CD4-positive, alpha-beta T cell treated with Interleukin-12 subunit alpha and Interleukin-12 subunit beta, for 1 hour (primary cell): ENCODE measurements at places on chromosomes 7 and 10.

GRCh38 chr10:26437637-26438461, at the start of gene APBB1IP:
APBB1IP (plus strand) TSS chr10:26438341; CDS start chr10:26492327, 53,986 bp downstream.
- peak; percentile 56 for DNase-seq

- DNase-seq, result no peak
These were observed 8.9 kb upstream of the LBX1 start for GRCh38 chr10:101237982-101238731.

DNA sequence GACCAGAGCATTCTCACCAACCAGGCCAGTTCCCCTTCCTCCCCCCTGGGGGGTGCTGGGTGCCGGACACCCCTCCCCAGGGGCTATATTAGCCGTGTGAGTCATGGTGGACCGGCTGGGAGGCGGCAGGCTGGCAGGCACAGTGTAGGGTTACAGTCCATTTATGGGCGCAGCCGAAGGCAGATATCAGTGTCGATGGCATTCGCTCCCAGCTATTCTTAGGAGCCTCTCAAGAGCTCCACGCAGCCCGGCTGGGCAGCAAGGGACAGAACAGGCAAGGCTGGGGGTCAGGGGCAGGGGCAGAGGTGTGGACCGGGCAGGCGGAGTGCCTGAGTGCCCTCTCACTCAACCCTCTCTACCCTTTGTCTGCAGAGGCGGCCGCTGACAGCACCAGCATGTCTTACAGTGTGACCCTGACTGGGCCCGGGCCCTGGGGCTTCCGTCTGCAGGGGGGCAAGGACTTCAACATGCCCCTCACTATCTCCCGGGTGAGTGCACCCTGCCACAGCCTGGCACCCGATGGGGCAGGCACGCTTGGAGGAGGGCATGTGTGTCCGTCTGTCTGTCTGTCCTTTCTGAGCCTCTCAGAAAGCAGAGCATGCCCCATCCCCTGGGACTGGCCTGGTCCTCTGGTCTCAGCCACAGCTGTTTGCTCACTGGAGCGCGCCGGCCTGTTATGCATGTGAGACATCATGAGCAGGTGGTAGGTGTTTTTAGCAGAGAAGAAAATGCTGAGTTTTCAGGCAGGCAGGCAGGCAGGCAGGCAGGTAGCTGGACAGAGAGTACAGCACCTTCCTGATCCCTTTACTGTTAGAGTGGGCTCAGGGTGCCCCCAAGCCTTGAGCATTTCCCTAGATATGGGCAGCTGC, at the start of gene LDB3:
LDB3 (plus strand) TSS at position 215 of the 869 bp plus-strand sequence; CDS start at position 396, 181 bp downstream.
- no peak for DNase-seq

DNA sequence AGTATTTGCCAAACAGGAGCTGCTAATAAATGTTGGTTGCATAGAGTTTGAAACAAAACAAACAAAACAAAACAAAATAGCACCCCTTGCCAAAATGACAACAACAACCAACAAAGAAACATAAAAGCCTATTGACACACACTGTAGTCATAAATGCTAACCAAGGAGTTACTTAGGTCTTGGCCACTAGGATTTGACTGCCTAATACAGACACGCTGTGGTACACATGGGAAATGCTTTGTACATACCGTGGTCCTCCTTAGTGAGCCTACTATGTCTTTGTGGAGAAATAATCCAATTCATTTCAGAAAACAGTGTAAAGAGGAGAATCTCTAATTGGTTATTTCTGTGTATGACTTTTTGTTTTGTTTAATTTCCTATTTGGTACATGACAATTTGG, 53.2 kb upstream of the MTPN start:
- DNase-seq, result no peak

DNA sequence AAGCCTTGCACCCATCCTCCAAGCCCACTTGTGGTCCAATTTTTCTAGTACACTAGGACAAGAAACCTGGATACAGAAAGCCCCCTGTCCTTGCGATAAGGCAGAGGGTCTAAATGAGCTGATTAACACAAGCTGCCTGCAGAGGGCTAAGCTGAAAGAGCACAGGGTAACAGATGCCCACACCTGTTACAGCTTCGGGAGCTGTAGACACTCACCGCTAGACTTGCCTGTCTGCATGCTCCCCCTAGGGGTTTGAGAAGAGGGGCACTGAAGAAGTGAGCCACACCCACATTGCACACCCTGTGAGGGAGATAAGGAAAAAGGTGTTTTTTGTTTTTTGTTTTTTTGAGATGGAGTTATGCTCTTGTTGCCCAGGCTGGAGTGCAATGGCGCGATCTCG, 386.5 kb upstream of the AUTS2 start:
- DNase-seq, result no peak

GRCh38 chr10:114552050-114552449, 106.0 kb downstream of the ABLIM1 start:
- no peak for DNase-seq

GRCh38 chr7:142957723-142958122, 4.4 kb downstream of the KEL start:
- no peak for DNase-seq

DNA sequence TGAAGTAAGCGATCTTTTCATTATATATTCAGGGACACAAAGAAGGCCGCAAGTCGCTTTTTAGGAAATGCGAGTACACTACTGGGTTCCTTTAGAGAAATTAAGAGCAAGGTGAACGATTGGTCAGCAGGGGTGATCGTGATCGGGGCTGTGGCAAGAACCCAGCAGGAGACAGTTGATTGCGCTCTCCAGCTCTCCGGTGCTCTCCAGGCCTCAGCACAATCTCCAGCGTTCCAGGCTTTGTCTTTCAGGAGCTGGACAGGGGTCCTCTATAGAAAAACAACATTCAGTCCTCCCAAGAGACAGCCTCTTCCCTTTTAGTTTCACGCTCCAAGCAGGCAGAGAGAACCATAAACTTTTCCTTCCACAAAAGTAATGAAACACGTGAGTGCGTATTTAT, 170.5 kb upstream of the KLF6 start:
- DNase-seq, result no peak

GRCh38 chr7:133412942-133413341, 160.1 kb downstream of the EXOC4 start:
- no peak for DNase-seq

DNA sequence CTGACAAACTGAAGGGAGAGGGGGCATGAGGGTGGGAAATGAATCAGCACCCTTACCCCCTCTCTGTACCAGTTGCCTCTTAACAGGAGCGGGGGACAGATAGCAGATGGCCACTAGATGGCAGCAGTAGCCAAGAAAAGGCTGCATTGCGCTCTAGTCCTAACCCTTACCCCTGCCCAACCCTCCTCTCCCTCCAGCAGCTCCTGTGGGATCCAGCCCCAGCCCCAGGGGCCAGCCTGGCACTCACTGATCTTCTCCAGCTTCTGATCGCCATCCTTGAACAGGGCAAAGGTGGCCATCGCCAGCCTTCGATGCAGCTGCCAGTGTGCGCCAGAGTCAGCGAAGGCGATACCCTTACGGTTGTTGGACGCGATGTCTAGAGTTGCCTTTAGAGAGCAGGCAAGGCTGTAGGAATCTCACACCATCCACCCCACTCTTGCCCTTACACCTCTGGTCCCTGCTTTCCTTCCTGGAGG, 2.2 kb downstream of the CYP17A1 start:
- DNase-seq, result peak; percentile 74

GRCh38 chr10:983971-984655, 4.1 kb upstream of the GTPBP4 start:
- DNase-seq, result no peak

DNA sequence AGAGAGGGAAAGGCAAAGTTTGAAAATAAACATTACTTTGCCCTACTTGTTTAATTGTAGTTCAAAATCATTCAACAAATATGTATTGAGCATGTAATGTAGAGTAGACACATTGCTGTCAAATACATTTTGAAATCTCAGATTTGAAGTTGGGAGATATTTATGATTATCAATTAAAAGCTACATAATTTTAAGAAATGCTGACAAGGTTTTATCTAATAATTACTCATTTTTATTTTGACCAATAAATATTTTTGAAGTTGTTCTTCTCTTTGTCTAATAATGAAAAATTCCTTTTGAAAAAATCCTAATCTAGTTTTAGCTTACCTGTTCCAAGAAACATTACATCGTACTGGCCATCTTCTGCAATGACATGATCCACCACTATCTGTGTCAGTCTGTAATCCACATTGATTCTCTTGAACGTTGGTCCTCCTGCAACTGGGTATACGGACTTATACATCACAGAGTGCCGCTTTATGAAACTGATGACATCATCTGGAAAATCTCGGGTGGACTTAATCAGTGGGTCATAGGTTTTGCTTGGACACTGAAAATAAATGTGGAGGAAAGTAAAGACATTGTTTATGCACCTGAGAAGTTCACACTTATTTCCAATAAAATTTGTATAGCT, 164.7 kb downstream of the SEMA3D start:
- DNase-seq, result no peak

- no peak for DNase-seq
These were observed 64.6 kb upstream of the GJD4 start for GRCh38 chr10:35540296-35541164.

DNA sequence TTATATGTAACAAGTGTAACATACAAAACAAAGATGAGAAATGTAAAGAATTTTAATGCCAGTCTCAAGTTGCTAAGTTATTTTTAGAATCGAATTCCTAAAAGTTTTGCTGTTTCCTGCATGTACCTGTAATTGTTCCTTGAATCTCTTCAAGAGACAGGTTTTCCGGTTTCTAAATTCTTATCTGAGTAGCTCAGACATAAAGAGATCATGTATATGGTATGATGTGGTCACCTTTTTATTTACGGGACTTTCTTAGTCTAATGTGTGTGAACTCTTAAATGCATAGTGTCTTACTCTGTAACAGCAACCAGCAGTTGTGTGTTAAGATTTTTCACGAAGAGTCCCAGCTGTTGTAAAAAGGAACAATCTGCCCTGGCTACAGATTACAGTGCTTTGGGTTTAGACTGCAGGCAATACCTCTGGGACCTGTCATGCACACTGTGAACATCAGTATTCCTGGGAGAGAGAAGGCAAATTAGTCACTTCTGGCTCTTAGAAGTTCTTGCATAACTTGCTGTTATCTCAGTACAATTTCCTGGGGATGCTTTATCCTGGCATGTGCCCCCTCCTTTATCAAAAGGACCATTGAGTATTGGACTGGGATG, 263.4 kb downstream of the BICC1 start:
- DNase-seq, result no peak

DNA sequence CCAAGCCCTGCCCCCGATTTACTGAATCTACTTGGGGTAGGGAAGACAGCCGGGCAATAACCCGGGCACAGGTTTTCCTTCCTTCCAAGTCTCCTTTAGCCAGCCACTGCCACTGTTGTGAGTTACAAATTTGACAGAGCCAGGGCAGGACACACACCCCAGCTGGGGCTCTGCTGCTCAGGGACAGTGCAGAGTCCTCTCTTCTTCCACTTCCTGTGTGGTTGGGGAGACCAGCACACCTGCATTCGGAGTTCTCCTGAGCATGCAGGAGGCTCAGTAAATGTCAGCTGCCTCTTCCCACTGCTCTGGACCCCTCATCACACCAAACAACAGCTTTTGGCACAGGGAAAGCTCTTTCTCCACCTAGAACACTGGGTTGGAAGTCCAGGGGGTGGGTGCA, 21.3 kb downstream of the CHST15 start:
- no peak for DNase-seq

DNA sequence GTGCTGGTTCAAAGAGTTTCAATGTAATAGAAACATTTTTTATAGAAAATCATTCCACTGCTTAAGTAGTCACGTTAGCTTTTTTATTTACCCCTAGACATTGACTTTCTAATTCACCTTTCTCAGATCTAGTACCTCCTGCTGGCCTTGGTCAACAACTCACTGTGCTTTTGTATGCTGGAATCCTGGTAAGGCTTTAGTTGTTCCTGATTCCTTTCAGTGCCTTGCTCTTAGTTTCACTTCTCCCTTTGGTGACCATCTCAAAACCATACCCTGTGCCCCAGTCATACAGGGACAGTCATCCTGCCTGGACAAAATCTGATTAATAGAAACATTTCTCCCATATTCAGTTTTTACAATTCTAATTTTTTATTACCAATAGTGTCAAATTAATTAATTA, 130.2 kb downstream of the GPR37 start:
- DNase-seq, result no peak

- no peak for DNase-seq
These were observed 21.7 kb upstream of the WNT16 start for GRCh38 chr7:121307021-121307574.

GRCh38 chr10:71748671-71749191, 24.6 kb downstream of the VSIR start:
- peak; percentile 85 for DNase-seq

DNA sequence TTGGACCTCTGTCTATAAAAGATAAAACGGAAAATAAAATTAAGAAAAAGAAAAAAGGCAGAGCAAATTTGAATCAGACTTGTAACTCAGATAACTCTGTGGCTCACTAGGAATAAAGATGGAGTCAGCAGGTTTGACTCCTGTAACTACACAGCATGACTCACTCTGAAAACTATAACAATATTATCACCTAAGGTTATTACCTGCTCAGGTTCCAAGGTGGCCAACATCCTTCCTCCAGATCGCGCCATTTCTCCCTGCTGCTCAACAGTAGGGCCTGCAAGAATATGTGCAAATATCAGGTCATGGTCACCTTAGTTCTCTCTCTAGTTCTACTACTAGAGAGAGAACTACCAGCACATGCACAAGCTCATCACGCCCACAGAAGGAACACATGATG, 30.0 kb downstream of the ALDH18A1 start:
- DNase-seq, result no peak

- DNase-seq, result peak; percentile 29
These were observed 802 bp upstream of the CDK6 start for GRCh38 chr7:92837000-92837749.

- no peak for DNase-seq
These were observed 77.9 kb upstream of the PDGFA start for GRCh38 chr7:597348-598178.

DNA sequence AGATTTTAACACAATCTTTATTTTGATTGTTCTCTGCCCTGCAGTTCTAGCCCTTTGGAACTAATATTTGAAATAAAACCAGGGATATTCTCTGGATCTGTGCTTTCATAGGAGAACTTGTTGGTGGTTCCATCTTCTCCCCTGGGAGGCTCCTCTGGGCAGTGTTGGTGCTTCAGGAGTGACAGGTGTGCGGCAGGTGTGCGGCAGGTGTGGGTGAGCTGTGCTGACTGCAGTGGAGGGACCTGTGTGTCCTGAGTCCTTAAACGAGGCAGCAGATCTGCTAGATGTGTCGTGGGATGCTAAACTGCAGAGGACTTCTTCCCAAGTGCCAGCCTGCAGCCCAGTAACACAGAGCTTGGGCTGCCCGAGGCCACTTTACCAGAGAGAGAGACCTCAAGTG, 98.4 kb downstream of the LYZL1 start:
- no peak for DNase-seq

DNA sequence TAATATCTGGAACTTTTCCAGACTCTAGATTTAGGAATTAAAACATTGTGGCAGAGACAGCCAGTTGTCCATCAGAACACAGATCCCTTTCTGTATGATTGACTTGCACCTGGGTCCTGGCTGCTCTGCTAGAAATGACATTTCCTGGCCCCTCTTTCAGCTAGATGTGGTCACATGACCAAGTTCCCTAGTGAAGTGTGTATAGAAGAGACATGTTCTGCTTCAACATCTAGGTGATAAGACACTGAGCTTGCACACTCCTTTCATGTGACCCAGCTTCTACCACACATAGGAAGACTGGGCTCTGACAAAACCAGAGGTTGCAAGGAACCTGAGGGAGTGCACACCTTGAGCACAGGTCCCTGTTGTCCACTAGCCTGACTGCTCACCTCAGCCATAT, 22.8 kb upstream of the DYNC1I1 start:
- DNase-seq, result no peak

- no peak for DNase-seq
These were observed 169.5 kb downstream of the C1GALT1 start for GRCh38 chr7:7351832-7352231.
